ENCODE measurements at places on chromosomes 12 and 14. TPM values are rescaled to one million over a fixed set of nuclear protein-coding genes. Genes with fewer than 3 reads are reported as not detected.

- H3K36me3 ChIP-seq: no peaks in the 10 kb centered on the region
- H3K27ac ChIP-seq: no peak overlapping the region
- no peak overlapping the region for H3K4me3 ChIP-seq
- no peak for DNase-seq
These were observed 203.2 kb downstream of the ZFP36L1 start for GRCh38 chr14:68589447-68590200.

DNA sequence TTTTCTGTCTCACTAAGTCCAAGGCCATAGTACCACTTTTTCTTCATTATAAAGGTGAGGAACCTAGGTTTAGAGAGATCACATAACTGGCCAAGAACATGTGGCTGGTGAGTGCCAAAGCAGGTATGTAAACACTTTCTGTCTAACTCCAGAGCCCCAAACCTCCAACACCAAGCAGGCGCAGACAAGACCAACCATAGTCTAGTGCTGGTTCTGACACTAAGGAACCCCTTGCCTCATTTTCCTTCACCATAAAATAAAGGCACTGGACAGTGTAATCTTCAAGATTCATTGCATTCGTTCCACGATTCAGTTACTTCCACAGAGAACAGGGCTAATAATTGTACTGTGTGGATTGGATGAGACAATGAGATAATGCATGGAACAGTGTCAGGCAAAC, 71.0 kb downstream of the NPAS3 start:
- no peaks in the 10 kb centered on the region for H3K36me3 ChIP-seq
- no peak overlapping the region for H3K27ac ChIP-seq
- H3K4me3 ChIP-seq: no peak overlapping the region
- no peaks in the 10 kb centered on the region for H3K27me3 ChIP-seq
- no peak for DNase-seq

DNA sequence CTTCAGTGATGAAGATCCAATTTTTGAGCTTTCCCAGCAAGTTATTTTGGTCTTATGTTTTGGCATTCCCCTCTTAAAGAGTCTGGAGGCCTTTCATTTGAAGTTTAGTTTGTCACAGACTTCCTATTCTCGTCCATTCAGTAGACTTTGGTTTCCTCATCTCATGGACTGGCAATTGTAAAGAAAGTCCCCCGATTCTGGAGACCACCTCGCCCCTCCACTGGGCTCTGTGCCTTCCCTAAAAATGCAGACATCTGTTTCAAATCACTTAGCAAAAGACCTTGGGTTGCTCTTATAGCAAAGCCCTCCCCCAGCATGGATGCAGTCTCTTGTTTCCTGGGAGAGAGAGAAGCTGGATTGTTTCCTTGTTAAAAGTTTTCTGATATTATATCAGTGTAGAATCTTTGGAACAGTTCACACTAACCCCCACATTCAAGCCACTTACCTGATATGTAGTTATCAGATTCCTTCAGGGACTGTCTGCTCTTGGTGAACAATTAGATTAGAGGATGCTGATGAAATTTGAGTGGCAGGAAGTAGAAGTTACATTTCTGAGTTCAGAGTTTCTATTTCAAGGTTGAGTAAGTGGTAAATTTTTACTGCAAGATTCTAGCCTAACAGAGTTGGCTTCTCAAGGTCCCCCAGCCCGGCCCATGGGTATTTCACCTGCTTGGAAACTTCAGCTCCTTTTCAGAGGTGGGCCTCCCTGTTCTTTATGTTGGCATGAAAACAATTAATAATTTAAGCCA, 56.3 kb downstream of the PLXNC1 start:
- no peaks in the 10 kb centered on the region for H3K27me3 ChIP-seq
- H3K4me1 ChIP-seq: no peaks in the 10 kb centered on the region
- H3K27ac ChIP-seq: no peak overlapping the region
- no peak for DNase-seq

DNA sequence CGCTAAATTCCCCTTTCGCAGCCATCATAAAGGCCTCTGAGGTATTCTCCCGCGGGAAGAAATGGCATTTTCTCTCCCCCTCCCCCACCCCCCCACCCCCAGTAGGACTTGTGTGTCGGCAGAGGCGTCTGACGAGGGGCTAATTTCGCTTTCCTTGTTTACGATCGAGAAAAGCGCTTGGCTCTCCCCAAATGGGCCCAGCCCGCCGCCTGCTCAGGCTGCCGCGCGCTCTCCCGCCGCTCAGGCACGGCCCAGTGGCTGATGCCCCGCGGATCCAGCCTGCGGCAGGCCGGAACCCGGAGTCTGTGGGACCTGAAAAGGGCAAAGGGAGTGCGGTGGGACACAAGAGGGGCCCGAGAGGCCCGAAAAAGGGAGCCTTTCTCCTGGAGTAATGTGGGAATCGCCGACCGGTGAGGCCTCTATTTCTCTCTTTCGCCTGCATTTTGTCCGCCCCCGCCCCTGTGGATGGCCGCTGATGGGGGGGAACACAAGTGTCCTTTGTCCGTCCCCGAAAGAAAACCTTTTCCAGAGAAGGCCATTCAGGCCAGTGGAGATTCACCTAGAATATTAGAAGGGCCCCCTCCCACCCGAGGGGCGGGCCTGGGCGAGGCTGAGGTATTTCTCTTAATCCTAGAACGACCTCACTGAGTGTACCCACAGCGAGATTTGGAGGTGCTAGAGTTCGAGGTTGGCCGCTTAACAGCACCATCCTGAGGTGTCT, 9.0 kb upstream of the HOXC6 start:
- peaks cover 95% of the 10 kb centered on the region for H3K27me3 ChIP-seq
- peaks cover 12% of the 10 kb centered on the region for H3K4me1 ChIP-seq
- H3K4me3 ChIP-seq: no peak overlapping the region
- no peak for DNase-seq
- no peaks in the 10 kb centered on the region for H3K36me3 ChIP-seq
- H3K27ac ChIP-seq: no peak overlapping the region

- no peaks in the 10 kb centered on the region for H3K36me3 ChIP-seq
- no peak overlapping the region for H3K4me3 ChIP-seq
- no peak for DNase-seq
- H3K27ac ChIP-seq: no peak overlapping the region
These were observed 238.2 kb upstream of the SSTR1 start for GRCh38 chr14:37969511-37969979.

DNA sequence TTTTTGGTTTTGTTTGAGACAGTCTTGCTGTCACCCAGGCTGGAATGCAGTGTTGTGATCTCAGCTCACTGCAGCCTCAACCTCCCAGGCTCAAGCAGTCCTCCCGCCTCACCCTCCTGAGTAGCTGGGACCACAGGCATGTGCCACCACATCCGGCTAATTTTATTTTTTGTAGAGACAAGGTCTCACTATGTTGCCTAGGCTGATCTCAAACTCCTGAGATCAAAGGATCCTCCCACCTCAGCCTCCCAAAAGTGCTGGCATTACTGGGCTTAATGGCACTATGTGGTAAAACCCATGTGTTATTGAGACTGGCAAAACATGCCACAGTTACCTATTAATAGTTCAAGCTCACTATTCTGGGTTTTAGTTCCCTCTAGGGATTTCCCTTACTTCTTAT, 51.2 kb upstream of the KCNH3 start:
- peaks cover 4% of the 10 kb centered on the region for H3K4me1 ChIP-seq
- H3K4me3 ChIP-seq: no peak overlapping the region
- no peaks in the 10 kb centered on the region for H3K36me3 ChIP-seq
- no peak overlapping the region for H3K27ac ChIP-seq

The PSEN1 gene
- 38.7 TPM for total RNA-seq

The OR6C76 gene
- not detected for total RNA-seq

DNA sequence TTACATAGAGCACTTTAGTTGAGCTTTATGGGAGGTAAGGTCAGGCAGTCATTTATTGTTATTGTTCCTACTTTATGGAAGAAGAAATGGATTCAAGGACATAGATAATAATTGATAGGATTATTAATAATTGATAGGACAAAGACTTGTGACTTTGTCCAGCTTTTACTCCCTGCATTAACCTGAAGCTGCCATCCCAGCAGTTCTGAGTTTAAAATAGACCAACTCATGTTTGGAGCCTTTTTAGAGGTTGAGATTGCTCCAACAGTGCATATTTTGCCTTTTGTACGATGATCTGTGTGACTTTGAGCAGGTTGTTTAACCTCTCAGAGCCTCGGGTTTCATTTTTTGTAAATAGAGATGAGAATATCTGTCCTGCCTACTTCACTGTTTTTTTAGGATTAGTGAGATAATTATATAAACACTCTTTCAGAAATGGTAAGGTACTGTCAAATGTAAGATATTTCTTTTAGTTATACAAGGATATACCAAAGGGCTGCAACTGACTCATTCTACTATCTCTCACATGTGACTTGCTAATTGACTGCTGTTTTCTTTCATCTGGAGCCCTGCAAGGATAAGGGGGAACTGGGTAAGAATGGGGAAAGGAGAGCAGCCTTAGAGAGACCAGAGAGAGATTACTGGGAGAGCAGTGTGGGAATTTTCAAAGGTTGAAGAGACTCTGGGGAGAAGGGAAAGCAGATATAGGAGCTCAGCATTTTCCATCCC, 15.3 kb downstream of the WDR20 start:
- H3K4me3 ChIP-seq: no peak overlapping the region
- H3K27me3 ChIP-seq: no peaks in the 10 kb centered on the region
- DNase-seq: no peak

DNA sequence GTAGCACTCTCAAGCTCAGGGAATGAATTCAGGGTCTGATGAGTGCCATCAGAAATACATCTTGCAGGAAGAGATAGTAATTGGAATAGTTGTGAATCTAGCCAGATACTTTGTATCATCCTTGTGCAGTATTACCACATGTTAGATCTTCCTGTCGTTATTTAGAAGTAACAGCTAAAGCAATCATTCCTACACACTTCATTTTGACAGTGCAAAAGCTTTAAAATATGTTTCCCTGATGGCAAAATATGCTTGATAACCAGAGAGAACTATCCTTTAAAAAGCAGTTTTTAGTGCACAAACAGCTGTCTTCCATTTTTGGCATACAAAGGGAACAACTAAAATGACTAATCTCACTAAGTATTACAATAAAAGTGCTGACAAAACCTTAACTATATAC, 149.5 kb upstream of the SLC38A2 start:
- no peaks in the 10 kb centered on the region for H3K36me3 ChIP-seq
- H3K27me3 ChIP-seq: no peaks in the 10 kb centered on the region
- DNase-seq: no peak
- H3K27ac ChIP-seq: no peak overlapping the region
- H3K4me3 ChIP-seq: no peak overlapping the region

The PLEKHH1 gene
- 33.3 TPM for total RNA-seq

DNA sequence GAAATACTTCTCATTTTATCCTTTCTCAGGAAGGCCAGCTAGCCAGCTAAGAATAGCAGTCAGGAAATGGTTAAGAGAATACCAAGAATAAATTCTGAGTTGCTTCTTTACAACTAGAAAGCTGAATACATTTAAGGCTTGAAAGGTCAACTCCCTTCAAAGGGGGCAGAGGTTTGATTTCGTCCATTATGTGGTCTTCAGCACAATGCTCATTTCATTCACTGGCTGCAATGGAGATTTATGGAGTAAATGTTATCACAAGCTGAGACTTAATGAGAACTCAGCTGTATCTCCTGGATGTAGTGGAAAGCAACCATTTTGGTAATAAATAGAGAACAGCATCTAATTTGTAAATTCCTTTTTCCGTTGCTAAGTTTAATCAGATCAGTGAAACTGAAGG, 265.0 kb upstream of the FKBP4 start:
- H3K4me1 ChIP-seq: no peaks in the 10 kb centered on the region
- H3K36me3 ChIP-seq: no peaks in the 10 kb centered on the region
- no peaks in the 10 kb centered on the region for H3K27me3 ChIP-seq
- H3K27ac ChIP-seq: no peak overlapping the region
- no peak overlapping the region for H3K4me3 ChIP-seq
- no peak for DNase-seq

DNA sequence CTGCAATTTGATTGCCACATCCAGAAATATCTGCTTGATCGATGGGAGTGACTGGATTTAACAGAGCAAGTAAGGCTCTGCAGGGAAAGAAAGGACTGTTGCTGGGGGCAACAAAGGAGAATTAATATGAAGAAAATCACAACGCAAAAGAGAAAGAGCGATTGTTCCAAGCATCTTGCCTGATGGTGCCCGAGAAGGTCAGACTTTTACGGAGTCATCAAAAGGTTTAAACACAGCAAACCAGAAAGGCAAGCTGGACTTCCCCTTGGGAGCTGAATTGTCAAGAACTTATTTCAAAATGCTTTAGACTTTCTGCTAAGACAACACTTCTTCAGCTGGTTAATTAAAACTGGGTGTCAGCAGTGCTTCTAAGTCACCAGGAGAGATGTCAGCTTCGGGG, 791.5 kb downstream of the MED13L start:
- H3K4me3 ChIP-seq: no peak overlapping the region
- H3K4me1 ChIP-seq: no peaks in the 10 kb centered on the region
- no peak overlapping the region for H3K27ac ChIP-seq
- no peaks in the 10 kb centered on the region for H3K27me3 ChIP-seq

GRCh38 chr12:10741845-10742244, 18.7 kb upstream of the YBX3 start:
- no peak for DNase-seq
- no peaks in the 10 kb centered on the region for H3K27me3 ChIP-seq
- H3K4me3 ChIP-seq: no peak overlapping the region
- H3K27ac ChIP-seq: no peak overlapping the region
- no peaks in the 10 kb centered on the region for H3K36me3 ChIP-seq

DNA sequence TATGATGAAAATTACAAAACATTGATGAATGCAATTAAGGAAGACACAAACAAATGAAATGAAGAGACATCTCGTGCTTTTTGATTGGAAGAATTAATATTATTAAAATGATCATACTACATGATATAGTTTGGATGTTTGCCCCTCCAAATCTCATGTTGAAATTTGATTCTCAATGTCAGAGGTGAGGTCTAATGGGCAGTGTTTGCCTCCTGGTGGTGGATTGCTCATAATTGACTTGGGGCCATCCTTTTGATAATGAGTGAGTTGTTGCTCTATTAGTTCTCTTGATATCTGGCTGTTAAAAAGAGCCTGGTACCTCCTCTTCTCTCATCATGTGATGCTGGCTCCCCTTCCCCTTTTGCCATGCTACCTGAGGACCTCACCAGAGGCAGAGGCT, 56.7 kb downstream of the CD163L1 start:
- H3K4me1 ChIP-seq: no peaks in the 10 kb centered on the region
- H3K36me3 ChIP-seq: no peaks in the 10 kb centered on the region
- H3K4me3 ChIP-seq: no peak overlapping the region
- DNase-seq: no peak
- no peaks in the 10 kb centered on the region for H3K27me3 ChIP-seq

The TPH2 gene
- 0.90 TPM for total RNA-seq

The CLEC1A gene
- total RNA-seq: not detected

The MMP17 gene
- total RNA-seq: 34.4 TPM

The TAS2R19 gene
- 0.99 TPM for total RNA-seq

The CACNA2D4 gene
- total RNA-seq: not detected

The IGF1 gene
- total RNA-seq: not detected

- H3K36me3 ChIP-seq: no peaks in the 10 kb centered on the region
- no peak for DNase-seq
- H3K27me3 ChIP-seq: no peaks in the 10 kb centered on the region
- no peak overlapping the region for H3K27ac ChIP-seq
- H3K4me3 ChIP-seq: no peak overlapping the region
These were observed 729.7 kb upstream of the USP15 start for GRCh38 chr12:61530456-61530855.

Measured in H1 (cell line).